Camera-type eye (tissue), 1 donor: ENCODE measurements at places on chromosomes 7 and 10. TPM values are rescaled to one million over a fixed set of nuclear protein-coding genes. Genes with fewer than 3 reads are reported as not detected.

CLCN1 gene
- 0.22 TPM for total RNA-seq

ZNF277 gene
- 43.4 TPM for total RNA-seq

MINDY3 gene
- total RNA-seq = 65.4 TPM

RGR gene
- 38.2 TPM for total RNA-seq
